ENCODE measurements at places on chromosomes 1 and 21.

- DNase-seq, result no peak
Observed at GRCh38 chr1:225654688-225655508, 2.0 kb upstream of the ENAH start.

- no peak for DNase-seq
Observed at GRCh38 chr1:32336963-32337675, 1.1 kb upstream of the MARCKSL1 start.

DNA sequence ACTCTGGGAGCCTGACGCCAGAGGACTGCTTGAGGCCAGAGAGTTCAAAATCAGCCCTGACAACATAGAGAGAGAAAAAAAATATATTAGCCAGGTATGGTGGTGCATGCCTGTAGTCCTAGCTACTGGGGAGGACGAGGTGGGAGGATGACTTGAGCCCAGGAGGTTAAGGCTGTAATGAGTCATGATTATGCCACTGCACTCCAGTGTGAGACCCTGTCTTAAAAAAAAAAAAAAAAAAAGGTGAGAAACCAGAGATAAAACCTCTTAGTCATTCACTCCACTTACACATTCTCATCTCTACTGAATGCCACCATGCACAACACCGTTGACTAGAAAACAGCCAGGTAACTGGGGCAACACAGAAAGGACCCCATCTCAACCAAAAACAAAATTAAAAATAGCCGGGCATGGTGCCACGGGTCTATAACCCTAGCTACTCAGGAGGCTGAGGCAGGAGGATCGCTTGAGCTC, 178.1 kb downstream of the SLC45A1 start:
- DNase-seq, result no peak

GRCh38 chr1:209808059-209808581, 2.2 kb upstream of the IRF6 start:
- no peak for DNase-seq

DNA sequence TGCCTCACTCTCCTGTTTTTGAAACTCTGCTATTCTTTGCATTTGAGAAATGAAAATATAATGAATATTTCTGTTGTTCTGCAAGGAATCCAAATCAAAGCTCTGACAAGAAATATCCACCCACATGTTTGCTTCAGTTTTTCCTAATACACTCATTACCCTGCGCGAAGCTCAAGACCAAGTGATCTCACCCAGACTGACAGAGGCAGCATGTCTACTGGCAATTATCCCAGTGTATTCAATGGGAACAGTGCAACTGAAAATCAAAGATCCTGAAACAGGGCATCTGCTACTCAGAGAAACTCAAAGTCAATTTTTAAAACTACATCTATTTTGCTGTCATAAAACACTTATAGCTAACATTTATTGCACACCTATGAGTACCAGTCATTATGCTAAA, 321.0 kb upstream of the LRRC7 start:
- DNase-seq, result no peak

Data from 8988T (cell line).